Activated gamma-delta T cell treated with Interleukin-2 at 50 U/mL for 16 hours (primary cell): ENCODE measurements at places on chromosomes 11 and 22.

DNA sequence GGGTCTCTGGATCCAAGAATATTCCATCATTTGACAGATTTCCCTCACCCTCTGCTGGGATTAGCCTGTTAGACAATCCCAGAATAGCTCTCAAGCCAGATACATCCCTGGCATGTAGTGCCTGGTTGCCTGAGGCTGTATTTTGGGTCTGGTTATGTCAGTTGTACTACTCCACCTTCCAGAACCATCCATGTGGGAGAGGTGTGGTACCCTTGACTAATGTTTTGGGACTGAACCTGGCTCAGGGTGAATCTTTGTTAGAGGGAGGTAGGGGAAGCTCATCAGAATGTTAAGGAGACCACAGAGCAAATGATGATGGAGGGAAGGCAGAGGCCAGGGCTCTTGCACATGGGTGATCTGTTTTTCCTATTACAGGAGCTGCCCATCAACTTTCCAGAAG is 5.2 kb downstream of the C11orf52 start:
- DNase-seq, result no peak

- DNase-seq, result no peak
Observed at GRCh38 chr11:75454987-75455386, 22.0 kb upstream of the KLHL35 start.

DNA sequence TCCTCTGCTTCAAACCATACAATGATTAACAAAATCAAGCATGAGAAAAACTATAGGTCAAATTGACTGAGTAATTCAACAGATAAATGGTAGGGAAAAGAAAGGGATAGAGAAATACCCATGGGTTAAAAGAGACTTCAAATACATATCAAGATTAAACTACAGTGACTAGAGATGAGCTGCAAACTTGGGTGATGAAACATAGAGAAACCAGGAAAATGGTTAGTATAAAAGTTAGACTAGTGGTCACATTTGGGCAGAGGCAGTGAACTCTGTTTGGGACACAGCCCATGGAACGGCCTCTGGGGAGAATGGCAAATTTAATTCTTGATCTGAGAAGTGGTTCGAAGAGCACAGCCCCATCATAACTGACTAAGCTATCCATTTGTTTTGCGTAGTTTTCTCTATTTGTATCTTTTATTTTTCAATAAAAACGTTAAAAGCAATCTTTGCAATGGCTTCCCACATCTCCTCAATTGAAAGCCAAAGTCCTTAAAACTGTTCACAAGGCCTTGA is 99.4 kb downstream of the APIP start:
- DNase-seq, result no peak

- DNase-seq, result peak; percentile 1
Observed at GRCh38 chr11:1117992-1118391, 39.8 kb upstream of the MUC5AC start.

GRCh38 chr11:86151174-86152005 is 82.5 kb upstream of the PICALM start:
- DNase-seq, result no peak

- no peak for DNase-seq
Observed at GRCh38 chr11:3201112-3201581, 17.5 kb downstream of the MRGPRG start.

DNA sequence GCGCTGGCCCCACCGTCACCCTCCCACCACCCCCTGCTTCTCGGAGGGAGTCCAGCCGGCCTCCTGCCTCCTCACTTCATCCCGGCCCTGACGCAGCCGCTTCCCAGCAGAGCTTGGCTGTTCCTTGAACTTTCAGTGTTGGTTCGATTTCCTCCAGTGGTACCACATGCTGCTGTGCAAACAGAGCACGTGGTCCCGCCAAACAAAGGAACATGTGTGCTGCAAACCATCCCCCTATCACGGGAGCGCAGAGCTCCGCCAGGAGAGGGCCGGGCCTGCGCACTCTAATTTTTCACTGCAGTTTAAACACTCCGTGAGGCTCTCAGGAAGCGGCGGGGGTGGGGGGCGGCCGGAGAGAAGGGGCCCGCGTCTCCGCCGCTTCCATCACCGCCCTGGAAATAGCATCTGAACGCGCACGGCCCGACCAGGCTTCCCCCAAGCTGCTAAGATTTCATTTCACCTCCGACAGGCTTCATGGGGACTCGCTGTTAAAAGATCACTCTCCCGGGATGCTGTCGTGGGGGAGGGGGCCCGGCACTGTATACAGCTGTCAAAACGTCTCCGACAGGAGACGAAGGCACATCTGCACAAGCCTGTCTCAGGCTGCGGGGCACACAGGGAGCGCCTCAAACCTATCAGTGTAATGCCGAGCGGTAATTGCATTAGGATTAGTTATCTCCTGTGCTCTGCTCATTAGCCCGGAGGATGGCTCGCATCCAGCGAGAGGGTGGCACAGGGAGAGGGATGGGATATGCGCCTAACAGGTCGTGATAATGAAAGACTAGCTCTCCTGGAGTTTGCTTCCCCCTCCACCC is 269.9 kb upstream of the SORL1-AS1 start:
- DNase-seq, result no peak

DNA sequence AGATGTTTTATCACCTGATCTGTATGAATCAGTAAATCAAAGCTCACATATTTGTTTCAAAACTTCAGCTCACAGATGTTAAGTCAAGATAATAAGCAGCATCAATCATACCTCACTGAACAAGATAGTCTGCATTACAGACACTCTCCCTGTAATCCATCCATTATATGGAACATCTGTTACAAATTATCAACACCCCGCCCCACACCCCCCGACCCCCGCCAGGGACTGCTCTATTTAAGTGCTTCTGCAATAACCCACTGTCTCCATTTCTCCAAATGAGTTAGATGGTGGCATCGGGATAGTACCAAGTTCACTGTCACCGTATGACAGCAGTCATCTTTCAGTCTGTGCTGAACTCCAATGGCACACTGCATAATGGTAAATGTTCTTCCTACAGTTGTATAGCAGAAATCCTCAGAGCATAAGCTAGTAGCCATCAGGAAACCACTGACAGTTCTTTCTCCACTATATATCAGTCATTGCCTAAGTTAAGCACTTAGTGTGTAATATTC is 447.0 kb upstream of the ARHGAP42 start:
- no peak for DNase-seq

DNA sequence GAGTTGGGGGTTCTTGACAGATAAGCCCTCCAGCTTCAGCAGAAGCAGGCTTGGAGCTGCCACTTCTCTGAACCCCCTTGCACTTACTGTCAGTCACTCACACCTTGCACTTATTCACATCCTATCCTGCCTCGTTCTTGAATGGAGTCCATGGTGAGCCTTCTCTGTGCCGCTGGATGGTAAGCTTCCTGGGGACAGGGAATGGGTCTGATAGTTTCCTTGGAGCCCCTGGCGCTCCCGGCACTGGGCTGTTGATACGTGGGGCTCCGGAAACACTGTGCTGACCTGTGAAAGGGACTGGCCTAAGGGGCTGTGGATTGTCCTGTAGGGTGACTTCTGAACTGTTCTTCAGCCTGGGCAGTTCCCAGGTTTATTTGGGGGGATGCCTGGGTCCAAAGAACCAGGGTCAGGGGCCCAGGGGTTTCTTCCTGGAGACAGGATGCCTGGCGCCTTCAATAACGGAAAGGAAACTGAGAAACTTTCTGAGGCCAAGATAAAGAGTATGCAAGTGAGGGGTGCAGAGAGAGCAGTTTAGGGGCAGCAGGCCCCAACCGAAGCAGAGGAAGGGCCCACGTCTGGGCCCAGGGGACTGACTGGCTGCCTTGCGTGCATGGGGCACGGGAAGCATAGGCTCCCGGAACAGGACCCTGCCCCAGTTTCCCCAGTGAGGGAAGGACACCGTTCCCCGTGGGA is 709 bp upstream of the ST3GAL4 start:
- no peak for DNase-seq

DNA sequence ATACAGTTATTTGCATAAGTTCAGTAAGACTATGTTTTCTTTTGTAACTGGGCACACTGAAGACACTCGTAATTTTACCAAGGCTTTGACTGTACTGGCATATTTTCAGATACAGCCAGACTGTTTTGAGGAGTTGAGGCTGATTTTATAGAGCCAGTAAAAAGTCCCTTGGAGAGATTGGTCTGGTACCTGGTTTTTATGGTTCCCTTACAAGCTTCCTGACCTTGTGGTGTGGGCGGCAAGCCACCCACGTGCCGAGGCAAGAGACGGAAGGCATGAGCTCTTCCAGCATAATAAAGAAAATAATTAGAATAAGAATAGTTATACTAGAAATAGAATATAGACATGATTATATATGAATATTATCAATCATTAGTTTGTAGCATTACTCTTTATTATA is 11.3 kb upstream of the GSTP1 start:
- DNase-seq, result no peak

GRCh38 chr11:31484497-31484896 is 24.9 kb downstream of the IMMP1L start:
- DNase-seq, result no peak

DNA sequence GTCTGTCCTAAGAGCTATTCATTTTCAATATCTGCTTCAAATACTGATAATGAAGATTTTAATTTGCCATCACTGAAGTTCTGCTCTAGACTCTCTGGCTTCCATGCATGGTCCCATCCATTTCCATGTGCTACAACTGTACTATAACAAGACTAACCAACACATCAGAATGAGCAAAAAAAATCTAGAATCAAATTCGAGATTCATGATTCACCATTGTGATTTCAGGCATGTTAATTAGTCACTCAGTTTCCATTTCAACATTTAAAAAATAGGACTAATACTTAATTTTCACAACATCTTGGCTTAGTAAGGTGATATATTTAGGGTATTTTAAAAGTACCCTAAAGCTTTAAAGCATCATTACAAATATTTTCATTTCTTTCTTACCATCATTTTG is 22.8 kb downstream of the PICALM start:
- DNase-seq, result no peak

DNA sequence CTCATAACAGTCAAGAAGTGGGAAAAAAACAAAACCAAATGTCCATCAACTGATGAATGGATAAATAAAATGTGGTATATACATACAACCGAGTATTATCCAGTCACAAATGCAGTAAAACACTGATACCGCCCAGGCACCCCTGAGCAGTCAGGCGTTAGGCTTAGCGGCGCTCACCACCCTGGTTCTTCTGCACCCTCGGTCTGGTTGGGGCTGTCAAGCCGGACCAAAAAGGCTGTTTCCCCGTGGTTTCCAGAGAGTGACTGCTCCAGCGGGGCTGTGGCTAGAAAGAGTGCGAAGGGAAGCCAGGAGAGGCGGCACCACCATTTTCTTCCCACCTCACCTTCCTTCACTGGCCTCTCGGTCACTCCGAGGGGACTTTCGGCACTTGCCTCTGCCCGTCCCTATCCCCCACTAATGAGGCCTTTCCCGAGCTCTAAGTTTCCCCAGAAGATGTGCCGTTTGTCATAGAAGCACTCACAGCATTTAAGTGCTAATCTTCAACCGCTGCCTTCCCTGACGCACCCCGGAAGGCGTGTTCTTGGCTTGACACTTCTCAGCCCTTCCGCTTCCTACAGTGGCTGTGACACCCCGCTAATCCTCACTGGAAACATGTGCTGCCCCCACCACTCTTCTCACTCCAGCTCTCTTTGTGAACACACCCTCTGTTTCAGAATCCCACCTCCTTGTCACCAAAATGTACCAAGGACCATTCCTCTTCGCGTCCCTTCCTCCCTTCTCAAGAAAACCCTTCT is 42.4 kb downstream of the FCHSD2 start:
- no peak for DNase-seq

DNA sequence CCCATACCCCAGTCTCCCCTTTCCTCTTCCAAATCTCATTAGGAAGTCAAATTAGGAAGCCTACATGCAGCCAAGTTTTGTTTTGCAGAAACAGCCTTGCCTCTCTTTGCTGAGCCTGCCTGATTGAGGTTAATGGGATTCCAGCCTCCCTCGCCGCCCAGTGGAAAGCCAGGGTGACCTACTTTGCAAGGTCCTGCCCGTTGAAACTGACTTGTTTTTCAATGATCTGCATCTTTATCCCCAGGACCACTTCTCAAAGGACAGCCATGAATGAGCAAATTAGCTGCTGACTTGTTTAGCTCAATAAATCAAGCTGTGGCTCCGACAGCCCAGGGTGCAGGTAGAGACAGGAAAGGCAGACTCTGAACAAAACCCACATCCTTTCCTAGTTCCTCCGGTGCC is 110.4 kb downstream of the RRAS2 start:
- peak; percentile 18 for DNase-seq

GRCh38 chr11:46009647-46010046 is 87.2 kb downstream of the LARGE2 start:
- DNase-seq, result no peak

- no peak for DNase-seq
Observed at GRCh38 chr22:30497466-30498150, 7.9 kb downstream of the SEC14L4 start.

- DNase-seq, result peak; percentile 34
Observed at GRCh38 chr11:64316672-64317324, 561 bp downstream of the TRMT112 start.

DNA sequence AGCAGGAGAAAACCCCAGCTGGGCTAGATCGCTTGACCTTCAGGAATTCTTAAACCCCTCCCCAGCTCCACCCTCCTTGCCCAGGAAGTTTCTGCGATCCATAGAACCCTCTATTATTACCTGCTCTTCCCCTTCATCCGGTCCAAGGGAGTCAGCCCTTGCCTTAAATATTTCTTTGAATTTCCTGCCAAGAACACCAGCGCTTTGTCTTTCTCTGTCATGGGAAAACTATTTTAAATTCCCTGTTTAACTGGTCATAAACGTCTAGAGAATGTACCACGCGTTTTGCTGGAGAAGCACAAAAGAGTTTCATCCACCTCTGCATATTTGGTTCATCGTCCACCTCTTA is 496 bp upstream of the TRAF6 start:
- no peak for DNase-seq
